T follicular helper cell (primary cell): ENCODE measurements at places on chromosomes 3 and 15.

- no peak for DNase-seq
Observed at GRCh38 chr3:185290266-185290665, 36.4 kb upstream of the EHHADH start.

DNA sequence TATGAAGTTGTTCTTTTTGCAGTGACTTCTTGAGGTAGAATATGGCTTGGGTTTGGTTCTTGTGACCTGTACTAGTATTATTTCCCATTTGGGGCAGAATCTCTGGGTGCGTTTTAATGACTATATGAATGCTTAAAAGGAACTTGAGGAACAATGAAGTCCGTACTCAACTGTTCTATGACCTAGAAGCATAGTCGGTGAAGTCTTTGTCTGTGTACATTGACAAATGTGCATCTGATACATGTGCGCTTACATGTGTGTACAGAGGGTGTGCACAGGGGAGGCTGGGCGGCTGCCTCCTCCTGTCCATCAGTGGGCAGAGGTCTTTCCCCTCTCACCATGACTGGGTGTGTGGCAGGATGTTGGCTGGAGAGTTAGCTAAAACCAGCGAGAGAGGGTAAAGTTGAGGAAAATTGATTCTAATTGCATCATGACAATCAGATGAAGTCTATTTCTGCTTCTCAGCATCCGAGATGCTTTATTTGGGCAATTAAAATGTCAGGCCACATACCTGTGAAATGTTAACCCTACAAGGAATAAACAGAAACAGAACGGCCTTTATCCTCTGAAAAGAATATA is 1.0 kb upstream of the NR2F2 start:
- DNase-seq: no peak

GRCh38 chr3:23302271-23302670 is 99.1 kb downstream of the UBE2E2 start:
- no peak for DNase-seq

- DNase-seq: peak; percentile 75
Observed at GRCh38 chr15:38690719-38691332, 126.2 kb upstream of the RASGRP1 start.

DNA sequence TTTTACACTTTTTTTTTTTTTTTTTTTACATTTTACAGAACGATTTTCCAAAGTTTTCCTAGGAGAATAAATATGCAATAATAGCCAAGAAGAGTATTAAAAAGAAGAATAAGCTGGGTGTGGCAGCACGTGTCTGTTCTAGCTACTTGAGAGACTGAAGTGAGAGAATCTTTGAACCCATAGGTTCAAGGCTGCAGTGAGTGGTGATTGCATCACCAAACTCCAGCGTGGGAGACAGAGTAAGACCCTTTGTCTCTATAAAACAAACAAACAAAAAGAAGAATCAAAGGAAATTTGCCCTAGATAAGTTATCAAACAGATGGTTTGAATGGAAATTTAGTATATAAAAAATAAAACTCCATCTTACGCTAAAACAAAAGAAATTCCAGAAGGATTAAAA is 13.3 kb downstream of the XRN1 start:
- no peak for DNase-seq

DNA sequence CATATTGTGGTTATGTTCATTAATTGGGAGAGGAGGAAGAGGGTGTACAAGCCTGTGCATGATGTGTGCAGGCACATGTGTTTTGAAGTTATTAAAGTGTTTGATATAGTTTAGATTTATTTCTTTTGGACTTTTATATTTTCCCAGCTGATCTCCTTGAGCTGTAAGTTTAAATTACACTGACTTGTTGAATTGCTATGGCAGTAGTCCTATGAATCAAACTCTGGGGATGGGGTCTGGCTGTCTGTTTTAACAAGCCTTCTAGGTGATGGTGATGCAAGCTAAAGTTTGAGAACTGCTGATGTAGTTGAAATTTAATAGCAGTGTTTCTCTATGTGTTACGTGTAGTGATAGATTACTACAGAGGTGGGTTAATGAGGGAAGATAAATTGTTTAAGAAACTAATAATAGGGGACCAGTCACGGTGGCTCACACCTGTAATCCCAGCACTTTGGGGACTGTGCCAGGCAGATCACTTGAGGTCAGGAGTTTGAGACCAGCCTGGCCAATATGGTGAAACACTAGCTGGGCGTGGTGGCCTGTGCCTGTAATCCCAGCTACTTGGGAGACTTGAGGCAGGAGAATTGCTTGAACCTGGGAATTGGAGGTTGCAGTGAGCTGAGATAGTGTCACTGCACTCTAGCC is 7.0 kb downstream of the ARIH1 start:
- DNase-seq: no peak

DNA sequence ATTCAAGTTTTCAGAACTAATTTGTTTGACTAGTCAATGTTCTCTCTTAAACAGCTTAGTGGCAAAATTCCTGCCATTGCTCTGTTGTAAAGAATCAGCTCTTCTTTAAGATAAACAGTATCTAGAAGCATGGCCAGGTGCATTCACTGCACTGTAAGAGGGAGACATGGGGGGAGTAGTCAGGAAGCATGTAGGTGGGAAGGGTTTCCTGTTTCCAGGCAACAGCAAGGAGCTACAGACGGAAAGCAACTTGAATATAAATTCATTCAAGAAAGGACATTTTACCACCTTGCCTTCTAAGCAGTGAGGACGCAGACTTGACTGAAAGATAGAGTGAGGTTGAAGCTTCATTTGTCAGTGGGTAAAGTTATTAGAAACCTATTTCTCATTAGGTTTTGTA is 55.3 kb downstream of the BBX start:
- DNase-seq: no peak

GRCh38 chr3:18586076-18586475 is 160.9 kb upstream of the SATB1 start:
- DNase-seq: no peak

DNA sequence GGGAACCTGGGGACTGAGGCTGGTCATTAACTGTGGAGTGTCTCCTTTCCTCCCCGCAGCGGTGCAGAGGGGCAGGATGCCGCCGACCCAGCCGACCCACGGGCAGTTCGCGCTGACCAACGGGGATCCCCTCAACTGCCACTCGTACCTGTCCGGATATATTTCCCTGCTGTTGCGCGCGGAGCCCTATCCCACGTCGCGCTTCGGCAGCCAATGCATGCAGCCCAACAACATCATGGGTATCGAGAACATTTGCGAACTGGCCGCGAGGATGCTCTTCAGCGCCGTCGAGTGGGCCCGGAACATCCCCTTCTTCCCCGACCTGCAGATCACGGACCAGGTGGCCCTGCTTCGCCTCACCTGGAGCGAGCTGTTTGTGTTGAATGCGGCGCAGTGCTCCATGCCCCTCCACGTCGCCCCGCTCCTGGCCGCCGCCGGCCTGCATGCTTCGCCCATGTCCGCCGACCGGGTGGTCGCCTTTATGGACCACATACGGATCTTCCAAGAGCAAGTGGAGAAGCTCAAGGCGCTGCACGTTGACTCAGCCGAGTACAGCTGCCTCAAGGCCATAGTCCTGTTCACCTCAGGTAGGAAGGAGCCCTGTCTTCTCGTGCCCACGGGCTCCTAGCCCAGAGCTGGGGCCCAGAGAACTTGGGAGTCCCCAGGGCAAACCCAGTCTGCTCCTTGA is 3.7 kb downstream of the NR2F2 start:
- DNase-seq: no peak

- no peak for DNase-seq
Observed at GRCh38 chr3:133851931-133852330, 43.8 kb downstream of the RAB6B start.

- DNase-seq: no peak
Observed at GRCh38 chr15:66222273-66223198, 31.0 kb downstream of the MEGF11 start.

DNA sequence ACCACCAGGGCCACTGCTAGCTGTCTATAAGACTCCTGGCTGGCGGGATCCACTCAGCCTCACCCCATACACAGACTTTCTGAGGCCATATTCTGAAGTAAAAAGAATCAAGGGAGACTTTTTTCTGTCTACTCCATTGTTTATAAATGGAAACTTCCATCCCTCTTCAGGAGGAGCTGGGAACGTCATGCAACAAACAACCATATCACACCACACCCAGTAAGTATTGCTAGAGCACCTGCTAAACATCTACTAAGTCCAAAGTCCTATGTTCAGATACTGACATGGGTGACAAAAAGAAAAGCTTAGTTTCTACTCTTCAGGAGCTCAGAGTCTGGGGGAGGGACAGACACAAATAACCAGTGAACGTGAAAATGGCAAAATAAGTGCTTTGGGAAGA is 324.8 kb upstream of the ONECUT1 start:
- no peak for DNase-seq

DNA sequence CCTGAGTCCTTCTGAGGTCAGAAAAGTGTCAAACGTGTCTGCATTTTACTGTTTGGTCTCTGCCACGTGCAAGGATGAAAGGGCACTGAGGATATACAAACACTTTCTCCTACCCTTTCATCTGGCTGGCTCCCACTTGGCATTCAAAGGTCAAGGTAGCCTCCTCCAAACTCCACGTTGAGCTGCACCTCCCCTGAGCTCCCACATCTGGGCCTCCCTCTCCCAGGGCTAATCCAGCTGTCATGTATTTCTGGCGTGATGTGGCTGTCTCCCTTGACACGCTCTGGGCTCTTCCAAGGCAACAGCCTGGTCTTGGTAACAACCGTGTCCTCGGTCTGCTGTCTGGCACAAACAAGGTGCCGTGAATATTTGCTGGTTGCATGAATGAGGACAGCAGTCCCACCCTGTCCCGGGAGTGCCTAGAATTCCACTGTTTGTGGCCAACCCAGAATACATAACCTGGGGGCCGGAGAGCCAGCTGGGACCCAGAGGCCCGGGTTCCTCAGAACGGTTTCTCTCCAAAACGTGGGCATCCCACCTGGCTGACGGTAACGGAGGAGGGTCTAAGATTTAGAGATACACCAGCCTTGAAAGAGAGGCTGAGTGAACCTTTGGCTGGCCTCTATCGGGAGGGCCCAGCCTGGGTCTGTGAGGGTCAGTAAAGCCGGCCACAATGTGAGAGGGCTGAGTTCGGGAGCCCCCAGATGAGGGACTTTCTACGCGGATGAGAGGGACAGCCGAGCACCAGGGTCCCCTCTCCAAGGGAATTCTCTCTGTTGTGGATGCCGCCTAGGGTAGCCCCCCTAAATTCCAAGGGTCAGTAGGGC is 767 bp downstream of the GLT8D1 start:
- no peak for DNase-seq

DNA sequence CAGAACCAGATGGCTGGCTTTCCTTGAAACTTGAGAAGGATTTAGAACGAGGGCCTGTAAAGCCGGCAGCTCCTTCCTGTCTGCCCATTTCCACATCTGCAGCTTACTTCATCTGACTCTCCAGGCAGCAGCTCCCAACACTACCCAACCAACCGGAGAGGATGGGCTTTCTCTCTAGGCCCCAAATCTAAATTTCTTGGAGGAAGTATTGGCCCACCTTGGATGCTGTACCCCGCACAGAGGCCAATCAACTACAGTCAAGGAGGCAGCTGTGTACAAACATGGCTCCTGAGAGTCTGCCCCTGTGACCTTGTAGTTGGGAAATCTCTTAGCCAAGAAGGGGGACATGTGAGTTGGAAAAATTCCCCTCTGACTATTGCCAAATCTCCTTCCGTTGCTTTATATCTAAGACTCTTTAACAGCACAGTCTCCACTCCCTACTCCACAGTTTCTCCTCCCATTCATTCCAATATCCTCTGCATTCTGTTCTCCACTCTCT is 8.0 kb upstream of the ACAP2 start:
- DNase-seq: no peak

- DNase-seq: no peak
Observed at GRCh38 chr3:140595295-140595694, 82.6 kb upstream of the TRIM42 start.

DNA sequence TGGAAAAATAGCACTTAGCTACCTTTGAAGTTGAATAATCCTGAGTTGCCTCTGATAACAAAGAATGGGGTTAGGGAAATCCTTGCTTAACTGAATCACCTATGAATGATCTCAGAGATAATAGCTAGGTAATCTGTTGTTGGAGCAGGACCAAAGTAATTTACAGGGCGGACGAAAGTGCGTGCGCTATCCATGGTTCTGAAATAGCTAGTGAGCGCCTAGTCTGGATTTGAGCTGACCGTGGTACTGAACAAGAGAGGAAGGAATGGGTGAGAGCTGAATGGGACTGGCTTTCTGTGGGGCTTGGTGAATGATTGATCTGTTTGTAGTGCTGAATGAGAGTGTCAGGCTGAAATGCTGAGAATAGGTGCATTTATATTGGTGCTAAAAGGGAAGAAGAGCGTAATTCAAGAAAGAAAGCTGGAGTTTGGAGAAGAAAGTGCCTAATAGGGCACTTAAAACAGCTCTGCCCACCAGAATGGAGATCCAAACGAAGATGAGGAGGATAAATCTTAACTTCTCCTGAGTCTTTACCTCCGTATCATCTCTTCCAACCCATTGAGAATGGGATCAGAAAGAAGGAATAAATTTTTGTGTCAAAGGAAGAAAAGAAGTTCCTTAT is 10.1 kb downstream of the SCN10A start:
- no peak for DNase-seq

DNA sequence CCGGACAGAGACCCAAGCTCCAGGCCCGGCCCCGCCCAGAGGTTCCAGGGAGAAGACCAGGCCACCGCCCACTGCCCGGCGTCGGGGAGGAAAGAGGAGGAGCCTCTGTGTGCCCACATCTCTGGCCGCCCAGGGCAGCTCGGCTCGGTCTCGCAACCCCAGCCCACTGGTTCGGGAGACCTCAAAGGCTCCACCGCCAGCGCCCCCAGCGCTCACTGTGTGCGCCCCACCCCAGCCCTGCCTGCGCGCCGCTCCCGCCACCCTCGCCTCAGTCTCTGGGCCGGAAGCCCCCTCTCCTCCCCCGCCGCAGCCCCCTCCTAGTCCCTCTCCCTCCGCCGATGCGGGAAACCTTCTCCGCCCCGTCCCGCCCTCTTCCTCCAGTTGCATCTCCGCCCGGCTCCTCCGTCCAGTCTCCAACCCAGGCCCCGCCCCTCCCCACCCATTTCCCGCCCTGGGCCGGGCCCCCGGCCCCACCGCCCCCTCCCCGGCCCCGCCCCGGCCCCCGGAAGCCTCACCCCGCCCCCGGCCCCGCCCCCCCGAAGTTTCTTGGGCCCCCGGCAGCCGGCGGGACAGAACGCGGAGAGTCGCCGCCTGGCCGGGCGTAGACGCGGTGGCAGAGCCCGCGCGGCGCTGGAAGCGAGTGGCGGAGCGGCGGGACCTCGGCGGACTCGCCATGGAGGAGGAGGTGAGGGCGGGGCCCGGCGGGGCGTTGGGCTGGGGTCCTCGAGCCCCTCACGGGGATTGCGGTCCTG is at the start of gene PLEKHO2:
Gene PLEKHO2, plus strand, starts transcription at position 572 of the 752 bp plus-strand sequence. Its CDS starts 102 bp downstream, at position 674.
- DNase-seq: peak; percentile 81

GRCh38 chr3:43695443-43695842 is 4.7 kb downstream of the ABHD5 start:
- no peak for DNase-seq

- no peak for DNase-seq
Observed at GRCh38 chr15:58746174-58746573, 3.3 kb downstream of the ADAM10 start.
